ENCODE measurements at places on chromosomes 12 and 14. TPM values are rescaled to one million over a fixed set of nuclear protein-coding genes. Genes with fewer than 3 reads are reported as not detected.

The RFLNA gene
- total RNA-seq: 5.4 TPM

The RNASE7 gene
- total RNA-seq: not detected

- no peak for DNase-seq
Measured at GRCh38 chr12:26936559-26937442, 980 bp downstream of the INTS13 start.

The ASCL1 gene
- total RNA-seq: not detected

The ACSS3 gene
- total RNA-seq: 0.10 TPM

DNA sequence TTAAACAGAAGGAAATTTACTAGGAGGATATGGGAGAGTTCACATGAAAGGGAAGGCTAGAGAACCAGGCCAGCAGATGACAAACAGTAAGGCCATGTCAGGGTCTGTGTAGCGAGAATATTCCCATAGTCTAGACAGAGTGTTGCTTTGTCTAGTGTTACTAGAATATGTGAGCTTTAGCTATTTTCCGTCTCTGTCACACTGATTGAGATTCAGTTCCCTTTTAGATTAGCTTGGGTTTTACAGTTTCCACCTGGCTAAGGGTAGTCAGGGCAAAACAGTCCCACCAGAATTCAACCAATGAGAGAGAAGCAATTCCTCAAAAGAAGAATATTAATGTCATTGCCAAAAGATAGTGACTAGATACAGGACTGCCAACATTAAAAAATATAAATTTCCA lies 82.8 kb upstream of the MDM1 start:
- no peak for DNase-seq

DNA sequence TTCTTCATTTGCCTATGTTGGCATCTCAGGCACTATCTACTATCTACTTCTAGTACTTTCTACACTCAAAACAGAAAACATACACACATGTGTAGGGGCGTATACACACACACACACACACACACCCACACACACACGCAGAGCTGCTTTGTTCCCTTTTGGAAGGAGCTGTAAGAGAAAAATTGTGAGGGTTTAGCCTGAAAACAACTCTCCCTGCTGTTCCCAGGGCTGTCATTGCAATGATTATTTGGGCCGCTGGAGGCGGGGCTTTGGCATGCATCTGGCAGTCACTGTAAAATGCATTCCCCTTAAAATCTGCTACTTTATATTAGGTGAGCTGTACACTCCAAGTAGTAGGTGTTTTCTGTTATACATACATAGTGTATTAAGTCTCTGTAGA lies 29.1 kb upstream of the SLC38A2 start:
- DNase-seq: no peak

DNA sequence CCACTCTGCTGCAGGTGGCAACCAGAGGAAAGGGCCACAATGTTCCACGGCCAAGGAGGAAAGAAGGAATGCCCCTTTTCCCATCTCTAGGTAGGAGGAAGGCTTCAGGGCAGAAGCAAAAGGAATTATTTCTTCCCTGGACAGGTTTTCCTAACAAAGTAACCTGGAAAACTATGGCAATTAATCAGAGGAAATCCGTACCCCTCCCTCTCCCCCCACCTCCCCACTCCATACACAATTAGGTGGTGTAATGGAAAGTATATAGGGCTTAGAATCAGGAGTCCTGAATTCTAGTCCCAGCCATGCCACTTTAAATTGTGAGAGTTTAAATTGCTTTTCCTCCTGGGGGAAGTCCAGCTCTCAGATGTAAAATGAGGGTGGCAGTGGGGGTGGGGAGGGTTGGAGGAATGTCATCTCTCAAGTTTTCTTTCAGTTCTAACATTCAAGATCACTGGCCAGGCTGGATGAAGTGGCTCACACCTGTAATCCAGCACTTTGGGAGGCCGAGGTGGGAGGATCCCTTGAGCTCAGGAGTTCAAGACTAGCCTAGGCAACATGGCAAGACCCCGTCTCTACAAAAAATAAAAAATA lies 1.7 kb downstream of the DHH start:
- DNase-seq: no peak

DNA sequence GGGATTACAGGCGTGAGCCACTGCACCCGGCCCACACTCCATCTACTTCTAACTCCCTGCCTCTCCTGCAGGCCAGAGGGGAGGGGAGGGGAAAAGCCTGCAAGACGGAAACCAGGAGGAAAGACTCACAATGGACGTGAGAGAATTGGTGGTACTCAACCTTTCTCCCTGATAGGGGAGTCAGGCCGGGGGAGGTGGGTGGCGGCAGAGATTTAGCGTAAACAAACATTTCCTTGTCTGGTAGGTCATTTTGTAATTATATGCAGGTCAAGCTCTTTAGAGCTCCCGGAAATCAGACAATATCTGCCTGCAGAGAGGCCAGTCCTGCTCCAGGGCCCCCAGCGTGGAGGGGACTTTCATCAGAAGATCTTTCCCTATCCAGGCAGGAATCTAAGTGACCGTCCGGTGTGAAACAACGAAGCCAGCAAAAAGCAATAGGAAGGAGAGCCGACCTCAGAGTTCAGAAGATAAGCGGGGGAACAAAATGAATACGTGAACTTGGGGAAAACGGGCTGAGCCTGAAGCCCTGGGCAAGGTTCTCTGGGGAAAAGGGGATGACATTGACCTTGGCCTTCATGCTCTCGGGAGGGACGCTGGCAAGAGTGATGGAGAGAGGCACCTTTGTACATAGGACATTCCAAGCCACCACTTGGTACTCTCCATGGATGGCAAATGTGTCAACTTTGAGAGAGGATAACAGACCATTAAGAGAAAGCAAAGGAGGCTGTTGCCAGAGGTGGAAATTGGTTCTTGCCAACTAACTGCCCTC lies 62.3 kb downstream of the SPRING1 start:
- no peak for DNase-seq

DNA sequence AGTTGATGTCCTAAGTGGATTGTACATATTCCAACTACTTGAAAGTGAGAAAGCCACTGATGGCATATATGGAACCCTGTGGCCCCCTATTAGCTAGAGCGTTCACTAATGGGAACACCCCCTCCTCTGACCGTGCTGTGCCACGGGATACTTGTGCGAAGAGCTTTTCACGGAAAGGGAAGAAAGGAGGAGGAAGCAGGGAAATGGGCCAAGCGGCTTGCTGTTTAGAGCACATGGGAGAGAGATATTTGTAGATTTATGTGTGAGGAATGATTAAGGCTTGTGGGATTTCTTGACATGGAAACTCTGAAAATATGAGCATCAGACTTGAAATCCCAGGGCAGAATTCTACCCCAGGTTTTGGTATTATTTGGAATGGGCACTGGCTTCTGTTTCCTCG lies 129.9 kb downstream of the PRMT8 start:
- no peak for DNase-seq

DNA sequence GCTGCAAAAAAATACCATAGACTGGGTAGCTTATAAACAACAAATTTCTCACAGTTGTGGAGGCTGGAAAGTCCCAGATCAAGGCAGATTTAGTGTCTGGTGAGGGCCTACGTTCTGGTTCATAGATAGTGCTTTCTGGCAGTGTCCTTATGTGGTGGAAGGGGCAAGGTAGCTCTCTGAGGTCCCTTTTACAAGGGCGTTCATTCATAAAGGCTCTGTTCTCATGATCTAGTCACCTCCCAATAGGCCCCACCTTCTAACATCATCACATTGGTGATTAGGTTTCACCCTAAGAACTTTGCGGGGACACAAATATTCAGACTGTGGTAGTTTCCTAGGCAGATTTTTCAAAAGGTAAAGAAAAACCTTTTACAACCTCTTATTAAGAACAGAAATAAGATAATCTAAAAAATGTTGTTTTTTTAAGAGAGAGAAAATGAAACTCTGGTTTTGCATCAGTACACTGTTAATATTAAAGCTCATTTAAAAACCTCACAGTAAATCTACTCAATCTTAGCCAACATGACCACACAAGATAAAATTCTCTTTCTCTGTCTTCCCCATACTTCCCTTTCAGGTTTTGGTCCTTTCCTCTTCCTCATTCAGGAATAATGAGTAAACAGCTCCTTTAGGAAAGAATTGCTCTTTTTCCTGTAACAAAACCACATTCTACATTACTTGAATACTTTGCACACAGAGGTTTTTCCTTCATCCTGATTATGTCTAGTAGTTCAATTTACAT lies 117.5 kb downstream of the UNC79 start:
- DNase-seq: no peak

The LEMD3 gene
- 26.9 TPM for total RNA-seq
